Liver (tissue), 10 donors: ENCODE measurements at places on chromosomes 16 and 17. TPM values are rescaled to one million over a fixed set of nuclear protein-coding genes. Genes with fewer than 3 reads are reported as not detected.

DNA sequence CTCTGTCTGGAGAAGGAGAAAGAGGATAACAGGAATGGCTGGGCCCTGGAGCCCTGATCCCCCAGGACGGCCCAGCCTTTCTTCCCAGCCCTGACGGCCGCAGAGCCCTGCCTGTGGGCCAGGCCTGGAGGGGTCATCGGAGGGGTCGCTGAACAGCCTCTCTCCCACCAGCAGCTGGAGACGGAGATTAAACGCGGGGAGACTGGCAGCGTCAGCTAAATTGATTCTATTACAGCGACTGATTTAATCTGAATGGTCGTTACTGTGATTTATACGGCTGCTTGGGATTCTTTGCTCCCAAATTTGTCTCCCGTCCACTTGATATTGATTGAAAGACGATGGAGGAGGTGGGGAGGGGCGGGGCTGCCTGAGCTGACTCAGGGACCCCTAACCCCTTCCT lies 7.1 kb upstream of the CDH15 start:
- no peak for DNase-seq

EME1 gene
- total RNA-seq: 3.4 TPM

GRCh38 chr17:2613089-2613808 lies 19.8 kb downstream of the PAFAH1B1 start:
- no peak for DNase-seq

- no peak for DNase-seq
Observed at GRCh38 chr17:6105649-6106007, 35.4 kb downstream of the WSCD1 start.

SLC5A2 gene
- not detected for total RNA-seq

DNA sequence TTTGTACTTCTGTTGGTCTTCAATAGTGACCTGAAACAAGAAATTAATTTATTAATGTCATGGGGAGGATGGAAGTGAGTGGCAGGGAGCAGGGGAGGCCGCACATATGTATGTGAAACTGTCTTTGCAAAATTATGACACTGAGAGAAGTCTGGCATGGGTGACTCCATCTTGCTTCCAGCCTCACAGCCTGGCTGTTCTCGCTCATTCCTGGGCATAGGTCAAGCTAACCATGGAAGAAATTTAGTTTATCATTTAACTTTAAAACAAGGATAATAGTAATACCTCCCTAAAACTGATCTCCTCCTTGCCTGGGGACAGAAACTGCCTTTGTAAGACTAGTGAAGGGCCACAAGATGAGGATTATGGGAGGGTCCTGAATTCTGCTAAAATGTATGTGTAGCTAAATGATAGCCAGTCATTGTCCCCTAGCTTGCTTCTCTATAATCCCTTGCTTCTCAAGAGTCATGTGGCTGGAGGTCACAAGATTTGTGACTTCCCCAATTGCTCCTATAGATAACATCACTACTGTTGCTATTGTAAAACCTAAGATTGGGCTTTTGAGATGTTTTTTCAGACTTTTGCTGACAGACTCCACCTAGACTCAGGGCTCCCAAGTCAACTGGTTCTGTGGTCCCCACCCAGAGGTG lies 126.0 kb downstream of the HS3ST3A1 start:
- DNase-seq: no peak

FOXJ1 gene
- under 0.01 TPM for total RNA-seq

DNA sequence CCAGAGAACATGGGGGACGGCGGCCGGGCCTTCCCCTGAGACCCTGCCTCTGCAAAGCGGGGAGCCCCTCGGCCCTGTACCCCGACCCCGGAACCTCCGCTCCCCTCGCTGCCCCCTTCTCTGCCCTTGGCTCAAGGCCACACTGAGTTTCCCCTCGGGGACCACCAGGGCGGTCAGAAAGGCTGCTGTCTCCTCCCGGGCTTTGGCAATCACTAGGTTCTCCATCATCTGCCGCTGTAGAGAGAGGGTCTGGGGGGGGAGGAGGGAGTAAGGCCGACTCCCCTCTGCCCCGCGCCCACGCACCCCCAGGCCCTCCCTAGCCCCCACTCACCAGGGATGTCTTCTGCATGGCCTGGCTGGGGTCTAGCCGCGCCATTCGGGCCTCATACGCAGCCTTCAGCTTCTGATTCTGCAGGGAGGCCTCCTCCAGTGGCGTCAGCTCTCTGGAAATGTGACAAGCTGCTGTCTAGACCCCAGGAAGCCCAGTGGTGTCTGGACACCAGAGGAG lies 8.4 kb downstream of the VPS9D1 start:
- no peak for DNase-seq

- DNase-seq: no peak
Observed at GRCh38 chr16:13291591-13292333, 390.4 kb downstream of the SHISA9 start.

- DNase-seq: no peak
Observed at GRCh38 chr17:74924250-74924948, at the start of gene OTOP2. TSS of gene OTOP2 (plus strand) at chr17:74924273. CDS start at chr17:74924633, 360 bp downstream.

CACNG1 gene
- total RNA-seq: not detected

GRCh38 chr16:79664407-79664806 lies 63.9 kb upstream of the MAF start:
- no peak for DNase-seq

TBC1D3K gene
- not detected for total RNA-seq

CLEC16A gene
- 23.0 TPM for total RNA-seq

DNA sequence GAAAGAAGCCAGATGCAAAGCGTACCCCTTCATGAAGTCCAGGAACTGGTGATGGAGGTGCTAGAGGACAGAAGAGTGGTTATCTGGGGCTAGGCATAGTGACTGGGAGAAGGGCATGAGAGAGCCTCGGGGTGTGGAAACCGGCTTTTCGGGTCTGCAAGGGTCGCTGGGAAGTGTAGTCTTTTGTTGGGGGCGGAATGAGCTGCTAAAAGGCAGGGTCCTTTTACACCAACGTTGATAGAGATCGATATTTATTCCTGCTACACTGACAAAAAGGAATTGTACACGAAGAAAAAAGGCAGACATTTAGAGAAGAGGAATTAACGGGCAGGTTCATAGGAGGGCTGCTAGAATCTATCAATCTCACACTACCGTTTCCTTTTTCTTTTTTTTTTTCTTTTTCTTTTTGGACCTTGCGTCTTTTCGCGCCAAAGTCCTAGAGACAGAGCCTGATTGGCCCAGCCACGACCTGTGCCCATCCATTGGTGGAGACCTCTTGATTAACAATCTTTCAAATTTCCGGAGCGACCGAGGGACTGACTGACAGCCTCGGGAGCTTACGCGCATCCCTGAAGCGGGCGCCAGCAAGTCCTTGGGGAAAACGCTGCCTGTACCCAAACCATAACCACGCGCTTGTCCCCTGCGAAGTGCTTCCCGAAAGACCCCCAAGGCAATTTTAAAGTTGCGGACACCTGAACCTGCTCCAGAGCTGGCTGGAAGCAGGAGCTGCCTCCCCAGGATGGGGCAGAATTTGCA lies 27.7 kb upstream of the DHRS7B start:
- DNase-seq: peak; percentile 67

DNA sequence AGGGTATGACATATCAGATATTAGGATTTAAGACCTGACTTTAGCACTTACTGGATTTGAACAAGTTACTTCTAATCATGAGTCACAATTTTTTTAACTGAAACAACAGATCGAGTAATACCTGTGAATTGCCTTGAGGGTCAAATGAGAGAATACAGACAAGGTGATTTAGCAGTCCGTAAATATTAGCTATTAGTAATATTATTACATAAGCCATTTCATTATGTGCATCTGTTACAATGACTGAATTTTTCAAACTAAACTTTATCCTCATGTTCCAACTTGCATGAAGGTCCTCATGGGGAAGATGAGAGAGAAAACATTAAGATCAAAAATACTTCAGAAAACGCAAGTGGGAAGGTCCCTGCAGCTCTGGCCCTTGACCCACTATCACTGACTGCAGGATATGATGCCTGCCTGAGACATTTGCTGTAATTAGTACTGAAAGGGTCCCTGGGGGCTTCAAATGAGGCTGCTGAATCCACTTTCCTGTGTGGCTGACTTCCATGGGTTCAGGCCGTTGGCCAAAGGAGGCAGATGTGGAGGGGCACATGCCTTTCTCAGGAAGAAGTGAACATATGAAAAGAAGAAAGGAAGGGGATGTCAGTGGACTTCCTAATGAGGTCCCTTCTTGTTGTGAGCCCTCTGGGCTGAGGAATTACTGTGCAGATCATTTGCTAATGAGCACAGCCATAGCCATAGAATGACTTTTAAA lies 441.7 kb downstream of the CDH11 start:
- no peak for DNase-seq

- DNase-seq: no peak
Observed at GRCh38 chr17:44176257-44176656, 5.8 kb downstream of the ASB16 start.

KRT20 gene
- not detected for total RNA-seq

DNA sequence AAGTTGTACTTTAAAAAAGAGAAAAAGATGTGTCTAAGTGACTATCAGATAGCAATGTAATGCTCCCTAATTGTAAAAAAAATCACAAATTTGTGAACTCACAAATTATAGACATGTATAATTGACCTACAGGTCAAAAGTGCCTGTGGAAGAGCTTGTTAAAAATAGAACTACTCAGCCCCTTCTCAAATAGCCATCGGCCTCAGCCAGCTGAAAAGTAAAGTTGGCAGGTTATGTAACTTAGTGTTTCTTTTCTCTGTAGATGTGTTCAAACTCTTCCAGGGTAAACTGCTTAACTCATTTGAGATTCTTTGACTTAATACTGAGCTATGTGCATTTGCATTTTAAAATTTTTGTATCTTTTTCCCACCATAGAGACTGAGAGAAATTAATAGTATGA lies 13.3 kb downstream of the AKTIP start:
- no peak for DNase-seq

- no peak for DNase-seq
Observed at GRCh38 chr17:72715906-72716572, 376.4 kb downstream of the SLC39A11 start.

TPSAB1 gene
- total RNA-seq: 0.23 TPM

DNA sequence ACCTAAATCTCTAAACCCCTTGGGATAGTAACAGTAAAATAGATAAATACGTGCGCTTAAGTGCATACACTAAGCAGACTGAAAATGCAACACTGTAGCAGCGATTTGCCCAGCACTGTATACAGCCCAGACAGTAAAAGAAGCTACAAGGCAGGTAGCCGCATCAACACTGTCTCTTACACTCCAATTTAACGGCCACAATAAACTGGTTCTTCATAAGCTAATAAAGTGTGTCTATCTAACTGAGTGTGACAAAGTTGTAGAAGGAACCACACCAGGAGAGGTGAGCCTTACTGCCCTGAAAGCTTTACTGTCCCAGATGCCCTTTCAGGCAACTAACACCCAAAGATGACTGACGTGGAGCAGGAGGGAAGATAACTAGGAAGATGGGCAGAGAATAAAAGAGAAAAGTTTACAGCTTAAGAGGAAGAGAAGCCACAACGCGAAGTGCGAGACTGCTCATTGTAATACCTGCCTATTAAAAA lies 847 bp downstream of the ZDHHC7 start:
- no peak for DNase-seq

CCT6B gene
- total RNA-seq: 1.9 TPM

CES4A gene
- 20.5 TPM for total RNA-seq

DNA sequence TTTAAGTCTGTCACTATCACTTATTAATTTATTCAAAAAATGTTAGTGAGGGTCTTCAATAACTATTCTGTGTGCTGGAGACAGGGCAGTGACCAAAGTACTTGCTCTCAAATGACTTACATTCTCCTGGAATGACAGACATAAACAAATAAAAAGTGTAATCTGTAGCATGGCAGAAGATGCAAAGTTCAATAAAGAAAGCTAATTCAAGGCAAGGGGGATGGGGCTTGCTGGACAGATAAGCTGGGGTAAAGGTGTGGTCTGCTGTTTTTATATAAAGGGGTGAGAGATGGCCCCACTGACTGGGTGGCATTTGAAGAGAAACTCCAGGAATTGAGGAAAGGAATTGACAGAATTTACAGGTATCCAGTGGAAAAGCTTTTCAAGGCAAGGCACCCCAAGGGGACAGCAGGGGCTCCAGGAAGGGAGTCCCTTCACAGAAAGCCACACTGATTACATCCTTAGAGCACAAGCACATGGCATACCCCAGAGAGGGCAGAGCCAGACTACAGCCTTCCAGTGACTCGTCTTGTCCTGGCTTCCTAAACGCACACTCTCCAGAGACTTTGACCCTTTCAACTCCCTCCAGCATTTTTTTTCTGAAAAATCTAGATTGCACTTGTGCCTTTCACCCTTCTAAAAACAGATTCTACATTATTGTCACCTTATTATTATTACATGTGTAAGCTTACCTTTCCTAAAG lies 123.7 kb upstream of the HS3ST3A1 start:
- no peak for DNase-seq

- no peak for DNase-seq
Observed at GRCh38 chr17:50837286-50837979, 2.0 kb downstream of the WFIKKN2 start.

FSCN2 gene
- 0.09 TPM for total RNA-seq

DNA sequence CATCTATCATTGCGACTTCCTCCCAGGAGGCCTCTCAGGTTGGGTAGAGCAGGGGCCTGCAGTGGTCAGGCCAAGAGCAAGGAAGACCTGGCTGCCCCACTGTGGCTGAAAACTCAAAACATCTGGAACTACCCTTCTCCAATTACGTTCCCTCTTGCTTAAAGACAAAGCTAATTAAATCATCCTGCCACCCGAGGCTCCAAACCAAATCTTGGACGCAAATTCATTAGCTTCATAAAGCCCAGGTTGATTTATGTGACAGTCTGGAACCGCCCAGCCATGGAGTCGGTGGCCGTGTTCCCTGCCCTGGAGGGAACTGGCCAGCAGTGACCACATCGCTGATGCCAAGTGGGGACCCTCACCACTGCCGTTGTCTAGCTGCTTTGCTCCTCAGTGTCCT lies 21.4 kb downstream of the GRIN2C start:
- no peak for DNase-seq

DNA sequence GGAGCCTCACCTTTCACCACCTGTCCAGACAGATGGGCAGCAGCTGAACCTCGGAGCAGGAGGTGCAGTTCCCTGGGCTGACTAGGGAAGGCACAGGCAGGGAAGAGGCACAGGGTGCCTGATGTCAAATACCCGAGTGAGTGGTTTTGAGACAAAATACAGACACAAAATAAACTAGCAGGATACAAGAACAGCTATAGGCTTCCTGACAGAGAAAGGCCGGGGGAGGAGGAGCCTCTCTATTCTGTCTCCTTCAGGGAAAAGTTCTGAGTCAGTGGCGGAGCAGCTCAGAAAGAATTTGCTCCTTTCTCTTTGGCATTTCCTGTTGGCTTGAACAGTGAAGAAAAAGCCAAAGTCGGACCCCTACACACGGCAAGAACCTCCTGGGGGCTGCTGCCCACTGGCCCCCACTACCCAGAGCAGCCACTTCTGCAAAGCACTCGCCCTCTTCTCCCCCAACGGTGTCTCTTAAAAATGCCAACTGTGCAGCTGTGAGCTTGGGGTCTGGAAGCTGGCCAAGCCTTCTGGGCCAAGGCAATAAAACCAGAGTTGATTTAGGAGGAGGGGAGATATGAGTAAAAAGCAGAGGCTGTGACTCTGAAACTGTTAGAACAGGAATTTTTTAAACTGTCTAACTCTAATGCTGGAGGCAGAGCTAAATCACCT lies 14.4 kb upstream of the FAAP100 start:
- DNase-seq: no peak

DNA sequence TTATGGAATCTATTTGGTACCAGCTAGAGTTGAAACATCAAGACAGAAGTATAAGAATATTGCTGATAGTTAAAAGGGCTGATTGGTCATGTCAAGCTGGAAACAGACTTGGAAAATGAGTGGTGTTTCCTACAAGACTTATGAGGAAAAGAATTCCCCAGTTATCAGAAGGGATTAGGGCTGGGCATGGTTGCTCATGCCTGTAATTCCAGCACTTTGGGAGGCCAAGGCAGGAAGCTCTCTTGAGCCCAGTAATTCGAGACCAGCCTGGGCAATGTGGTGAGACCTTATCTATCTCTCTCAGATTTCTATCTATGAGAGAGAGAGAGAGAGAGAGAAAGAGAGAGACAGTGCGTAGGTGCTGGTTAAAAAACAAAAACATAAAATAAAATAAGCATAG lies 139.5 kb upstream of the PMFBP1 start:
- DNase-seq: no peak
